ENCODE measurements at places on chromosomes 13 and 19. TPM values are rescaled to one million over a fixed set of nuclear protein-coding genes. Genes with fewer than 3 reads are reported as not detected.
A peak's percentile ranks its signal among the peaks of the same experiment; 100 is the strongest.

Gene NCR1
- not detected for total RNA-seq

- DNase-seq, result no peak
These were observed 12.4 kb upstream of the RANBP3 start for GRCh38 chr19:5990289-5990797.

- no peak for DNase-seq
These were observed 60.0 kb downstream of the TEX29 start for GRCh38 chr13:111380431-111380830.

DNA sequence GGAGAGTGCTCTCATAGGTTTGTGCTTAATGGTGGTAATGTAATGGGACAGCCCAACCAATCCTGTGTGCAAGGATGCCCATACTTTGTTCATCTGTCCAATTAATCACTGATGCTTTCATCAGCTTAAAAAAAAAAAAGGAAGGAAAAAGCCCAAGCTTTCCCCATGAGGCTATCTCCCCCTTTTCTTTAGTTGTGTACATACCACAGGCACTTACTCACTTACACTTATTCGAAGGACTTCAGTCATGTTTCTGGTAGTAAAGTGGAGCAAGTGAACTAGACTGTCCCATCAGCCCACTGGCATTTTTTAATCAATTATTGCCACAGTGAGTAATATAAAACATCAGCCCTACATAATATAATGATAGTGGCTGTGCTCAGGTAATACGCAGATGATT is 183.5 kb upstream of the UFM1 start:
- DNase-seq, result no peak

DNA sequence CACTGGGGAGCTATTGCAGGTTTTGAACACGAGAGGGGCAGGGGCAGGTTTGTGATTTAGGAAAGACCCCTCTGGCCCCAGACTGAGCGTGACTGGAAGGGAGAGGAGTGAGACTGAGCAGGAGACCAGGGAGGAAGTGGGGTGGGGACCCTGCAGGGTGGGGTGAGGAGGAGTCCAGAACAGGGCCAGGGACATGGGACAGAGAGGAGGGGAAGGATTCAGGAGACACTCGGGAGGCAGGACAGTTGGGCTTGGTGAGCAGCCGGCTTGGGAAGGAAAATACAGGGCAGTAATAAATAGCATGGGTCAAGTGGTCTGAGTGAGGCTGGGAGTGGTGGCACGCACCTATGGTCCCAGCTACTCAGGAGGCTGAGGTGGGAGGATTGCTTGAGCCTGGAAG is 9.4 kb downstream of the FOSB start:
- DNase-seq, result no peak

GRCh38 chr19:6476155-6476895 is 5.3 kb downstream of the DENND1C start:
- peak; percentile 70 for DNase-seq

- DNase-seq, result peak; percentile 29
These were observed 62.3 kb downstream of the ITGBL1 start for GRCh38 chr13:101514695-101515275.

DNA sequence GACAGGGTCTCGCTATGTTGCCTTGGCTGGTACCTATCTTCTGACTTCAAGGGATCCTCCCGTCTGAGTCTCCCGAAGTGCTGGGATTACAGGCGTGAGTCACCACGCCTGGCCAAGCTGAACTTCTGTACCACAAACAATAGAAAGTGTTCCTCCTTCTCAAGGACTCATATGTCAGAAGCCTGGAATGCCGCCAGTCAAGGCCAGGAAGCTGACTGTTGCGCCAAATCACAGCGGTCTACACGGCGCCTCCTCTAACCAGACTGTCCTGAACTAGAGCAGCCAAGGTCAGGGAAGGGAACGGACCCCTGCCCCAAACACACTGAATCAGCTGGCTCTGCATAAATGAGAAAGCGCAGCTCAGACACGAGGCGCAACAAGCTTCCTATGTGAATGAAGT is 14.6 kb downstream of the RAB20 start:
- DNase-seq, result no peak

Gene SERPINE3
- not detected for total RNA-seq

DNA sequence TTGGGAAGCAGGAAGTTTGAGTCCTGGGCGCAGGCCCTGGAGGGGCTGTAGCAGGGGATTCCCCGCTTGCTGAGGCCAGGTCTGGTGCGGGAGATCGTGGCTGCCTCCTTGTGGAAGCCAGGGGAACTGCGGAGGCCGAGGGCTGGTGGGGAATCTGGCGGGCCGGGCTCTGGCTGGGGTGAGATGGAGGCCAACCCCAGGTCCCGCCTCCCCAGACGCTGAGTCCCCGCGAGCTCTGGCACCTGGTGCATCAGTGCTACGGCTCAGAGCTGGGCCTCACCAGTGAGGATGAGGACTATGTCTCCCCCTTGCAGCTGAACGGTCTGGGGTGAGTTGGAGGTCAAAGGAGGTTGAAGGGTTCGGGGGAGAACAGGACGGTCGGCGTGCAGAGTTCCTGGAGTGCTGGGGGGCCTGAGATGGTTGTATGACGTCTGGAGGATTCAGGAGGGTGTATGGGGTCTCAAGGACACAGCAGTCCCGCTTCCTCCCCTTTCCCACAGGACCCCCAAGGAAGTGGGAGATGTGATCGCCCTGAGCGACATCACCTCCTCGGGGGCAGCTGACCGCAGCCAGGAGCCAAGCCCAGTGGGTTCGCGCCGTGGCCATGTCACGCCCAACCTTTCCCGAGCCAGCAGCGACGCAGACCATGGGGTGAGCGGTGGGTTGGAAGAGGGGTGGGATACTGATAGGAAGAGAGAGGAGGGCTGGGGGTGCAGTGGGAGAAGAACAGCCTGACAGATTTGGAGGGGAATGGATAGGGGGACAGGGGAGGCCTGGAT is 13.1 kb downstream of the GRAMD1A start:
- peak; percentile 87 for DNase-seq

- DNase-seq, result no peak
These were observed 3.5 kb downstream of the USP12 start for GRCh38 chr13:27168086-27168485.

DNA sequence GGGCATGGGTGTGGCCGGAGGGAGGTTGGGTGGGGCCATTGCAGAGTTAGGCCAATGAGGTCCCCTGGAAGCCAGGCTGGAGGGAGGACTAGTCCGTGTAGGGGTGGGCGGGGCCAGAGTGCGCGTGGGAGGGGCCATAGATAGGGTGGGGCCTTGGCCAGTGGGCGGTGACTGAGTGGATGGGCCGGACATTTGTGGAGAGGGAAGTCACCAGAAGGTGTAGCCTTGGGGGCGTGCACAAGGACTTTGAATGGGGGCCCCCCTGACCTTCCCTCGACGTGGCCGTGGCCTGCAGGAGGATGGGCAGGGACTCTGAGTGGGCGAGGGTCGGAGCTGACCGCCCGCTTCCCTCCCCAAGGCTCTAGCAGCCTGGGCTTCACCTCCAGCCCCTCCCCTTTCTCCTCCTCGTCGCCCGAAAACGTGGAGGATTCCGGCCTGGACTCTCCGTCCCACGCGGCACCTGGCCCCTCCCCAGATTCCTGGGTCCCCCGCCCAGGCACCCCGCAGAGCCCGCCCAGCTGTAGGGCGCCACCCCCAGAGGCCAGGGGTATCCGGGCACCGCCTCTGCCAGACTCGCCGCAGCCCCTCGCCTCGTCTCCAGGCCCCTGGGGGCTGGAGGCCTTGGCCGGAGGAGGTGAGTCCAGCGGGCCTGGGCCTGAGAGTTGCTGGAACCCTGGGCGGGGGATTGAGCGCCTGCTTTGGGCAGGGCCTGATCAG is 16.5 kb upstream of the B3GNT3 start:
- DNase-seq, result peak; percentile 64

- no peak for DNase-seq
These were observed 500 bp upstream of the IFI30 start for GRCh38 chr19:18173054-18173571.

Data from activated naive CD4-positive, alpha-beta T cell treated with anti-CD3 and anti-CD28 coated beads for 36 hours (primary cell).